Naive thymus-derived CD4-positive, alpha-beta T cell (primary cell): ENCODE measurements at places on chromosomes 5 and 9.

- DNase-seq: no peak
Observed at GRCh38 chr9:70995511-70995910, 125.9 kb downstream of the TRPM3 start.

- DNase-seq: no peak
Observed at GRCh38 chr5:165201369-165201768, 1696.0 kb downstream of the MAT2B start.

- no peak for DNase-seq
Observed at GRCh38 chr9:81264516-81264915, 424.8 kb downstream of the TLE1 start.

DNA sequence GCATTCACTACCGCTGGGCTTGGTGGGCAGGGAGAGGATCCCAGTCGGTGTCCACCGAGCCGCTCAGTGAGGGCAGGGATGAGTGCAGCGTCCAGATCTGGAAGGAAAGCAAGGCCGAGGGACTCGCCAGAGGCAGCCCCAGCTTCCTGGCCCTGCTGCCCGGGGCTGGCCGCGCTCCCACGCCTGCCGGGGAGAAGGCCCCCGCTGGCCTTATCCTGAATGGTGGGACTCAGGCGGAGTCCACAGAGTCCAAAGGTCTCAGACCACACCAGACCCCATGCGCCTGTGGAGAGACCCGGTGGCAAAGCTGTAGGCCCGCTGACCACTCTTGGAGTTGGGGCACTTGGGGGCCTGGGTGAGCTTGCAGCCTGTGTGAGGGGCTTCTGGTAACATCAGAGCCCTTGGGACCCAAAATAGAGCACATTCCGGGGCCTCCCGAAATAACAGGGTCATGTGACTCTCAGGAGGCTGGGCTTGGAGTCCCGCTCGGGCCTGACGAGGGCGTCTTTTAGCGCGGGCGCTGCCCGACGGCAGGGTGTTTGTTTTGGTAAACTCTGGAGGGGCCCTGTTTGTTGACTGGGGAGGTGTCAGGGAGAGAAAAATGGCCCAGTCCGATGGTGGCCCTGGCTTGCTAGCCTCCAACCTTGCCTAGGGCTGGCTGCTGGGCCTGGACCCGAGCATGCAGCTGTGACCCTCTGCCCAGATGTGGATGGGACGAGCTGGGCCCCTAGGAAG, 2.8 kb downstream of the RXRA start:
- no peak for DNase-seq

- peak; percentile 28 for DNase-seq
Observed at GRCh38 chr5:154444556-154445421, 1.0 kb upstream of the SAP30L start.

DNA sequence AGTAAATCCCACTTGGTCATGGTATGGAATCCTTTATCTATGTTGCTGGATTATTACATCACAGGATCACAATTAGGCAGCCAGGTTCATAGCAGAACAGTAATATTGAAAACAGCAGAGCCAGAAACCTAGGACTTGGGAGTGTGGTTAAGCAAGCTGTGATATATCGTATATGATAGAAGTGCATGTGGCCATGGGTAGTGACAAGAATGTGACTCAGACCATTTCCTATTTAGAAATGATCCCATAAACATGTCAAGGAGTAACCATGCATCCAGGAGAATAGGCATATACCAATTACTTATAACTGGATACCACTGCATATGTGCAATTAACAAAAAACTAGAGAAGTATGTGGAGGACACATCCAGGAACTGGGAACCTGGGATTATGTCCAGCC, 31.2 kb downstream of the AMBP start:
- DNase-seq: no peak

DNA sequence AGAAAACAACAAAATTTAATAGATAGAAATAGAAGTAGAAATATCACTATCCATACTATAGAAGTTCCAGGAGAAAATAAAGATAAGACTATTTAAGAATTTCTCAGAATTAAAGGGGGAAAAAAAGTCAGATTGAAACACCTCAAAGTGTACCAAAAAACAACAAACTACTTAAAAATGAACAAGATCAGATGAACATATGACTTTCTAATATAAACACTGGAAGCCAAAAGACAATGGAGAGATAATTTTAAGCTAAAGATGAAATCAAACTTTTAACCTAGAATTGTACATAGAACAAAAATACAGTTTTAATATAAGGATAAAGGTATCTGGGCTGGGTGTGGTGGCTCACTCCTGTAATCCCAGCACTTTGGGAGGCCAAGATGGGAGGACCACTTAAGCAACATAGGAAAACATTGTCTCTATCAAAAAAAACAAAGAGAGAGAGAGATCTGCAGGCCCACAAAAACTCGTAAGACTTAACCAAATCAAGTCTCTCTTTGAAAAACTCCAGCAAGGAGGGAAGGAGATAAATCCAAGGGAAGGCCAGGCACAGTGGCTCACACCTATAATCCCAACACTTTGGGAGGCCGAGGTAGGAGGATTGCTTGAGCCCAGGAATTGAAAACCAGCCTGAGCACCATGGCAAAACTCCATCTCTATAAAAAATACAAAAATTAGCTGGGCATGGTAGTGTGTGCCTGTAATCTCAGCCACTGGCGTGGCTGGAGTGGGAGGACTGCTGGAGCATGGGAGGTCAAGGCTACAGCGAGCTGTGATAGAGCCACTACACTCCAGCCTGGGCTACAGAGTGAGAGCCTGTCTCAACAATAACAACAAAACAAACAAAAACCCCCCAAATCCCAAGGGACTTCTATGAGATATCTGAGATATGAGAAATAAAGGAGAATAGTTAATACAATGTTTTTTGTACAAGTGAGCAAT, 32.4 kb downstream of the ABHD17B start:
- no peak for DNase-seq

GRCh38 chr9:136765041-136765440, 723 bp upstream of the LCN15 start:
- no peak for DNase-seq

DNA sequence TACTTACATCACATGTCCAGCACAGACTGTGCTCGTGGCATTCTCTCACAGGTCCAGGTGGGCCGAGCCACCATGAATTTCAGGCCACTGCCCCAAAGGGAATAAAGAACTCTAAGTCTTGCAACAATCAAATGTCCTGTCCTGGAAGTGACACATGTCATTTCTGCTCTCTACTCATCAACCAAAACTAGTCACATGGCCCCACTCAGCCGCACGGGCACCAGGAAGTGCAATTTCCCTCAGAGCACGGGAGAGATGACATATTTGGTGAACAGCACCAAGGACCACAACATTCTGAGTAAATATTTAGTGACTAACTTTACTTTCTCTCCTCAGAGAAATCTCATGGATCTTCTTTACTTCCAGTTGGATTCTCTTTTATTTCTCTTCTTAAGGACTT, 131.1 kb upstream of the TUT7 start:
- DNase-seq: no peak

DNA sequence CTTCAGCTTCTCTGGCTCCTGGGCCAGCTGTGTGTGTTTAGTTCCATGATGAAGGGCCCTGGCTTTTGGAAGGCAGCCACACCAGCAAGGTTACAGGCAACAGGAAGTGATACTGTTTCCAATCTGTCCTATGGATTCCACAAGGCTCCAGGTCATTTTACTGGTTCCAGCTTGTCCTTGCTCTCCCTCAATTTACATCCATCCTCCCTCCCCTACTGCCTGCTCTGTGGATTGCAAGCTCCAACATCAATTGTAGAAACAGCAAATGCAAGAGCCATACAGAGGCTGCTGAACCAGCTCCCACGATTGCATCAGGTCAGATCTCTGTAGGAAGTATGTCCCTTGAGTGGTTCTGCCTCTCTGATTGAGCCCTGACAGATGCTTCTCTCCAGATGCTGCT, 409.8 kb downstream of the NTRK2 start:
- DNase-seq: no peak

GRCh38 chr5:124844371-124844920, 98.0 kb upstream of the ZNF608 start:
- no peak for DNase-seq

DNA sequence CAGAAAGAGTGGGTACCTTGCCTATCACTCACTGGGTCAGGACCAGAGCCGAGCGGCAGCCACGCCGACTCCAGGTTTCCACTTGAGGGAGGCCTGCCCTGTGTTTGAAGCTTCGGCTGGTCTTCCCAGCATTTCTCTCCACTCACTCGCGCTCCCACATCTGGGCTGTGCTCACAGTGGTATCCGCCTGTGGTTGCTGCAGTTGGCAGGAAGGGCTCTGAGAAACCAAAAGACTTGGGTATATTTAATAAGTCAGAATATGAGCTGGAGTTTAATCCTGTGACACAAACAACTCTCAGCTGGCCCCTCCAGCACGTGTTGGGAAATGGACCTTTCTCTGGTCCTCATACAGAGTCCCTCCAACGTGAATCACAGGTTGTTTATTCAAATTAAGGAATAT, 70.9 kb downstream of the SPRY4 start:
- no peak for DNase-seq

- no peak for DNase-seq
Observed at GRCh38 chr9:106321394-106322180, 541.4 kb upstream of the ZNF462 start.

- DNase-seq: no peak
Observed at GRCh38 chr5:14063138-14063537, 80.0 kb upstream of the TRIO start.

- peak; percentile 43 for DNase-seq
Observed at GRCh38 chr9:114156657-114157421, 1.5 kb downstream of the COL27A1 start.

- no peak for DNase-seq
Observed at GRCh38 chr9:121838746-121839669, 187.6 kb downstream of the DAB2IP start.

GRCh38 chr5:119031905-119032304, 39.0 kb upstream of the DMXL1 start:
- no peak for DNase-seq

DNA sequence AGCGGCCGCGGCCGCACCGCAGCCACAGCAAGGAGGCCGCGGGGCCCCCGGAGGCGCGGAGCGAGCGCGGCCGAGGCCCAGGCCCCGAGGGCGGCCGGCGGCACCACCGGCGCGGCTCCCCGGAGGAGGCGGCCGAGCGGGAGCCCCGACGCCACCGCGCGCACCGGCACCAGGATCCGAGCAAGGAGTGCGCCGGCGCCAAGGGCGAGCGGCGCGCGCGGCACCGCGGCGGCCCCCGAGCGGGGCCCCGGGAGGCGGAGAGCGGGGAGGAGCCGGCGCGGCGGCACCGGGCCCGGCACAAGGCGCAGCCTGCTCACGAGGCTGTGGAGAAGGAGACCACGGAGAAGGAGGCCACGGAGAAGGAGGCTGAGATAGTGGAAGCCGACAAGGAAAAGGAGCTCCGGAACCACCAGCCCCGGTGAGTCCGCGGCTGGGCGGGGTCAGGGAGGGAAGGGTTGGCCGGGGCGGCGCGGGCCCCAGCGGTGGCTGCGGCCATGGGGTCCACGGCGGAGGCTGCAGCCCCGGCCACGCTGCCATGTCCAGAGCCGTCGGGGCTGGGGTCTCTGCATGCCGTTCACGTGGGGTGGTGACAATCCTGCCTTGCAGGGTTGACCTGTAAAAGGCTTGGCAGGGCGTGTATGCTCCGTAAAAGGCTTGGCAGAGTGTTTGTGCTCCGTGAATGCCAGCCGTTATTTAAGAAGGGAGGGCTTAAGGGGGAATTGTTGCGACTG, 146.0 kb downstream of the CACNA1B start:
- DNase-seq: no peak

DNA sequence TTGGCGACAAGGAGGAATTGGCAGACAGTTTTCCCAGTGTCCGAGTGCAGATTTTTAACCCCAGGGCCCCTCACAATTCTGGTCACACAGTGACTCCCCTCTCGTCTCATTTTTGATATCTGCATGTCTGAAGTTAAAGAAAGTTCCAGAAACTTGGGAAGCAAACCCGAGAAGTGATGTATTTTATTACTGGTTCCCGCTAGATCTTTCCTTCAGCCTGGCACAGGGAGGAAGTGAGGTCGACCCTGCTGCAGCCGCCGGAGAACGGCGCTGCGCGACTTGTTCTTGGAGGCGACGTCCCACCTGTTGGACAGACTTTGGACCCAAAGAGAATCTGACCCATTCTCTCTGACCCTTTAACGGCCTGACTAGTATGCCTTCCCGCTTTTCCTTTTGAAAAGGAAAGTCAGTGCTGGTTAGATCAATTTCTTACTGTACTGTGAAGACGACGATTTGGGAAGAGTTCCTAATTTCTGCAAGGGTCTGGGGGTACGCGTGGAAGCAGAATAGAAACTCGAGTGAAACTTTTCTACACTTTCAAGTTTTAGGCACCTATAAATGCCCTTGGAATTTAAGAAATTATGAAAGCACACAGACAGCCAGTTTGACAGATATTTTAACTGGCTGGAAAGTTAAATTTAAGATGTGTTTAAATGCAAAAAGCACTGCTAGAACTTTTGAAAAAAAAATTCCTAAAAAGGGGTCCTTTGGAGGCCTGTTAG, 744 bp downstream of the OTULIN start:
- peak; percentile 20 for DNase-seq

- peak; percentile 52 for DNase-seq
Observed at GRCh38 chr5:54440456-54440893, 15.0 kb upstream of the HSPB3 start.

- no peak for DNase-seq
Observed at GRCh38 chr5:56229111-56229510, 4.0 kb downstream of the ANKRD55 start.

- DNase-seq: no peak
Observed at GRCh38 chr5:57069115-57069835, 104.6 kb upstream of the GPBP1 start.

DNA sequence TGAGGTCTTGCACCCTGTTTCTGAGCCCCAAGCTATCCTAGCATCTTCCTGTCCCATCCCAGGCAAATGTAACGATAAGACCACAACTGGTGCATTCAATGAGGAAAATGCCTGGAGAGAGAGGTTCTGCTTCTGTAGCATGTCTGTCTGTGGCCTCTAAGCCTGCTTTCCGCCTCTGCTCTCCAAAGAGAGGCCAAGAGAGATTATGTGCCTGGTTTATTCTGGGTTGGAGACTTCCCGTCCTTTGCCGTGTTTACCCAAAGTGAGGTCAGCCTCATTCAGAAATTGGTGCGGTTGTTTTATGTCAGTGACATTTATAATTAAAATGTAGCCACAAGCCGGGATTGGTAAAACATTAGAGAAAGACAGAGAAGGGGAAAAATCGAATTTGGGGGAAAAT, 77.8 kb downstream of the FGF1 start:
- DNase-seq: no peak

GRCh38 chr5:128522336-128522735, 15.7 kb downstream of the FBN2 start:
- no peak for DNase-seq

DNA sequence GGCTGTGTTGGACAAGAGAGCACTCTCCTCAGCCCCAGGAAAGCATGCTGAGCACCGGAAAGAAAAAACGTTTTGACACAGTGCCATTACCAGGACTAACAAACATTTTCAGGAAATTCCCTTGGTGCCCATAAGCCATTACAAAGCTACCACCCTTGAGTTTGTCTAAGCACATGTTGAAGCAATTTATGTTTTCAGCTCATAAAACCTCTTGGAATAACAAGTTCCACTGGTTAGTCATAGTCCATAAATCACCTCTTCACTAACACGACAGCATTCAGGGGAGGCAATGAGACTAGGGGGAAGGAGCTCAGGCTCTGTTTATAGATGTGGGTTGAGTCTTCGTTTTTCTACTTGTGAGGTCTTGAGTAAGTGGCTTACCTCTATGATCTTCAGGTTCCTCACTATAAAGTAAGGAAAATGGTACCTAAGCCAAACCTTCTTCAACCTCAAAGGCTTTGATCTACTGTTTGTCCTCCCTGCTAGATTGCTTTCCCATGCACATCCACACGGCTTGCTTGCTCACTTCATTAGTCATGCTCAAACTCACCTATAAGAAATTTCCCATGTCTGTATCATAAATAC, 65.4 kb downstream of the DRD1 start:
- no peak for DNase-seq
